ENCODE measurements at places on chromosomes 13 and 19.

GRCh38 chr13:33872005-33872351 lies 54.0 kb downstream of the RFC3 start:
- DNase-seq, result no peak

GRCh38 chr19:1373042-1373533 lies 10.6 kb upstream of the NDUFS7 start:
- no peak for DNase-seq

- peak; percentile 46 for DNase-seq
Observed at GRCh38 chr19:32677657-32678056, 2.0 kb downstream of the RGS9BP start.

DNA sequence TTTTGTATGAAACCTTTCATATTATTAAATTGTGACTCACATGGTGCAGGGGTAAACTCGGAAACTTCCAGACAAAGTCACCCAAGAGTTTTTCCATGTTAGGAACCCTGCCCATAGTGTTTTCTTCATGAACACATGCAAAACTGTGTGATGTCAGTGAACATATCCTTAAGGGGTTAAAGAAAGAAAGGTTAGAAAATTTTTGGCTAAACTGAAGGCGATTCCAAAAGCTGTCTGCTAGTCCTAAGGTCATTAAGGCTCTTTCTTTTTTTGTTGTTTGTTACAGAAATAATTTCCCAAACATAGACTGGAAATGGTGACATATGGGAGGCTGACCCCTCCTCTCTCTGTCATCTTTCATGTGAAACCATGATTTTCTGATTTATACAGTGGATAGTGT lies 271.9 kb downstream of the DNAJC15 start:
- no peak for DNase-seq

Data from nephron progenitor cell (in vitro differentiated cells).